ENCODE measurements at places on chromosomes 5 and 9. TPM values are rescaled to one million over a fixed set of nuclear protein-coding genes. Genes with fewer than 3 reads are reported as not detected.

BHMT gene
- total RNA-seq = 27.7 TPM

DNA sequence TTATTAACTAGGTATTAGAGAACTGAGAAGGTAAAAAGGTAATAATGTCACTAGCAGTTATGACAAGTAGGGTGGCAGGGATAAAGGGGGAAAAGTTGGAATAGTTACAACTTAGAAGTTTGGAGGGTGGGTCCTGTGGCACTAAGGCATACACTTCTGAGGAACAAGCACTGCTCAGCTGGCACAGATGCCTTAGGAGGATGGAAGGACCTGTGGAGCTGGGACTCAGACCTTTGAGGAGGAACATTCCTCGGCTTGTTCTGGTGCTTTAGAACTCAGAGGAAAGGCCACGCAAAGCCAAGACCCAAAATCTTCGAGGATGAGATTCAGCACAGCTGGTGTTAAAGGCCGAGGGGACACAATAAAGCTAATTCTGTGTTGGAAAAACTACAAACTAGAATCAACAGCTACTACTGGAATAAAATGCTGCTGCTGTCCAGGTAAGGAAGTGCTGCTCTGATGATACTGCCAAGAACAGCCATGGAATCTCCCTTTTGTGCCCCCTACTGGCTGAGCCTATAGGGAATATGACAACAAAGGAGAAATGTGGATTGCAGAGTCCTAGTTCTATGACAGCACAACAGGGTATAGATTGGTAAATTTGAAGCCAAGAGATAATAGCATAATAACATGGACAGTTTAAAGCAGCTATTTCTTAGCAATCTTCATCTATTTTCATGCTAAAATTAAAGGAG is 126.7 kb downstream of the SLC25A46 start:
- no peaks in the 10 kb centered on the region for H3K27me3 ChIP-seq
- no peak overlapping the region for H3K27ac ChIP-seq
- H3K4me1 ChIP-seq = no peaks in the 10 kb centered on the region
- no peaks in the 10 kb centered on the region for H3K36me3 ChIP-seq

DNA sequence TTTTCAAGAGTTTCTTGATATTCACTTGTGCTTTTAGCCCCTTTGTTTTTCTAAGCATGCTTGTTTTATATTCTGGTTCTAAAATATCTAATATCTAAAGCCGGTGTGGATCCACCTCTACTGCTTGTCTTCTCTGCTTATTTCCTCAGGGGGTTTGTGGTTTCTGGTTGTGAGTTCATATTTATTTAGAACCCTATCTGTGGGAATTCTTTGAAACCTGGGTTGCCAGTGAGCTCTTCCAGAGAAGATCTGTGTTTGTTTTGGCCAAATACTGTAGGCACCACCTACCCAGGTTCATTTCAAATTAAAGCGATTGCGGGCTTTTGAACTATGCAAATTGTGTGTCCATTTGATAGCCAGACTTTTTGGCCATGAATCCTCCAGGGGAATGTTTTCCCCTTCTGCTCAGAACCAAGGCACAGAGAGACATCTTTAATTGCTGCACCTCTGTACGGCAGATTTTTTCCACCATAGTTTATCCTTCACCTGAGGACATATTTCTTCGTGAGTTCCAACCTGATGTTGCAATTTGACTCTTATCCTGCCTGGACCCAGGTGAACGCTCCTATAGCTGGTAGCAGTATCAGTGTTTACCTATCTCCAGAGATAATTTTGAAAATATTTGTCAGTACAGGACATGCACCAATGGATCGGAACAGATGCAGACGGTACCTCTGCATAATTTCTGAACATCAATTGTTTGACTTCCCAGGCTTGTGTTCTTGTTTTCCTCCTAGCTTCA is 2.4 kb upstream of the ZBTB43 start:
- H3K36me3 ChIP-seq = no peaks in the 10 kb centered on the region
- no peak for DNase-seq
- peaks cover 22% of the 10 kb centered on the region for H3K4me1 ChIP-seq
- H3K27me3 ChIP-seq = no peaks in the 10 kb centered on the region

- H3K27ac ChIP-seq = peak overlapping the region; percentile 49
- H3K36me3 ChIP-seq = peaks cover 7% of the 10 kb centered on the region
- no peak overlapping the region for H3K4me3 ChIP-seq
- no peaks in the 10 kb centered on the region for H3K27me3 ChIP-seq
- peaks cover 14% of the 10 kb centered on the region for H3K4me1 ChIP-seq
- DNase-seq = no peak
Observed at GRCh38 chr9:113600023-113600823, 136.7 kb downstream of the RGS3 start.

GRCh38 chr5:89397096-89397495 is 514.1 kb upstream of the MEF2C start:
- DNase-seq = no peak
- no peaks in the 10 kb centered on the region for H3K36me3 ChIP-seq
- no peaks in the 10 kb centered on the region for H3K27me3 ChIP-seq
- H3K4me1 ChIP-seq = peaks cover 6% of the 10 kb centered on the region

- no peak overlapping the region for H3K4me3 ChIP-seq
- no peak overlapping the region for H3K27ac ChIP-seq
- no peaks in the 10 kb centered on the region for H3K4me1 ChIP-seq
- DNase-seq = no peak
- H3K36me3 ChIP-seq = peaks cover 22% of the 10 kb centered on the region
- H3K27me3 ChIP-seq = no peaks in the 10 kb centered on the region
Observed at GRCh38 chr5:179595916-179596315, 27.6 kb downstream of the HNRNPH1 start.

- H3K36me3 ChIP-seq = no peaks in the 10 kb centered on the region
- no peak overlapping the region for H3K4me3 ChIP-seq
- H3K27me3 ChIP-seq = no peaks in the 10 kb centered on the region
- H3K4me1 ChIP-seq = peaks cover 2% of the 10 kb centered on the region
- no peak overlapping the region for H3K27ac ChIP-seq
- DNase-seq = no peak
Observed at GRCh38 chr5:142853682-142854081, 83.5 kb downstream of the ARHGAP26 start.

DNA sequence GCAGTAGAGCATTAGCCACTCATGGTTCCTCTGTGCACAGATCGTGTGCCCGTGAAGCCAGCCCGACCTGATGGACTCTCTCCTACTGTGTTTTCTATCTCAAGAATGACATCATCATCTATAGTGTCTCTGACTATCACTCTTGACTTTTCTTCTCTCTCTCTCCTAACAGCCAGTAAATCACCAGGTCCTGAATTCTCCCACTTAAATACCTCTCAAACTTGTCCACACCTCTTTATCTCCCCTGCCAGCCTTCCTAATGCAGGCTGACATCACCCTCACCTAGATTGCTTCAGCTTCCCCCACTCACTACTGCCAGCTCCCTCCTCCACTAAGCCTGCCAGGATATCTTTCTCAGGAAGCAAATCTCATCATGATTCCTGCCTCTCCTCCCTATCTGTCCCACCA is 90.6 kb upstream of the MIER3 start:
- H3K36me3 ChIP-seq = no peaks in the 10 kb centered on the region
- no peak for DNase-seq
- no peak overlapping the region for H3K4me3 ChIP-seq

DNA sequence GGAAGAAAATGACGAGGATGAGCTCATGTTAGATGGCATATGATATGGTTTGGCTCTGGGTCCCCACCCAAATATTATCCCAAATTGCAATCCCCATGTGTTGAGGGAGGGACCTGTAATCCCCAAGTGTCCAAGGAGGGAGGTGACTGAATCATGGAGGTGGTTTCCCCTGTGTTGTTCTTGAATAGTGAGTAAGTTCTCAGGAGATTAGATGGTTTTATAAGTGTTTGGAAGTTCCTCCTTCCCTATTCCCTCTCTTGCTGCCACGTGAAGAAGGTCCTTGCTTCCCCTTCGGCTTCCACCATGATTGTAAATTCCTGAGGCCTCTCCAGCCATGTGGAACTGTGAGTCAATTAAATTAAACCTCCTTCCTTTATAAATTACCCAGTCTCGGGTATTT is 10.1 kb downstream of the EDIL3 start:
- DNase-seq = no peak
- H3K36me3 ChIP-seq = no peaks in the 10 kb centered on the region
- H3K4me3 ChIP-seq = no peak overlapping the region
- H3K27ac ChIP-seq = no peak overlapping the region
- no peaks in the 10 kb centered on the region for H3K27me3 ChIP-seq

GRCh38 chr5:82487131-82487530 is 209.0 kb upstream of the RPS23 start:
- DNase-seq = no peak
- no peak overlapping the region for H3K4me3 ChIP-seq
- H3K27ac ChIP-seq = no peak overlapping the region
- no peaks in the 10 kb centered on the region for H3K27me3 ChIP-seq
- H3K4me1 ChIP-seq = no peaks in the 10 kb centered on the region

- H3K4me3 ChIP-seq = no peak overlapping the region
- H3K36me3 ChIP-seq = no peaks in the 10 kb centered on the region
- DNase-seq = no peak
- H3K27ac ChIP-seq = no peak overlapping the region
- no peaks in the 10 kb centered on the region for H3K27me3 ChIP-seq
Observed at GRCh38 chr5:67401172-67401571, 204.6 kb upstream of the CD180 start.

GRCh38 chr9:85702726-85703289 is 38.9 kb downstream of the AGTPBP1 start:
- no peak overlapping the region for H3K27ac ChIP-seq
- H3K36me3 ChIP-seq = no peaks in the 10 kb centered on the region
- no peak for DNase-seq

All from liver (tissue), 10 donors.